T-helper 17 cell (primary cell): ENCODE measurements at places on chromosomes 2 and 18.

DNA sequence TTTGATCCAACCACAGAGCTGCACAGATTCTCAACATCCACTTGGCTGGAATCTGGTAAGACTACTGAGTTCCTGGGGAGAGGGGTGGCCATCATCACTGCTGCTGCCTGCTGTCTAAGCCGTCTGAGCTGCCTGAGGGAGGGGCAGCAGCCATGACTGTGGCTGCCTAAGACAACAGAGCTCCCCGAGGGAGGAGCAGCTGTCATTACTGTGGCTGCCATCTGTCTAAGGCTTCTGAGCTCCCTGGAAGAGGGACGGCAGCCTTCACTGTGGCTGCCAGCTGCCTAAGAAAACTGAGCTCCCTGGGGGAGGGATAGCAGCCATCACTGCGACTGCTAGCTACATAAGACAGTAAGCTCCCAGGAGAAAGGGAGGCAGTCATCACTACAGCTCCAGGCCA, 584.4 kb downstream of the NR4A2 start:
- no peak for DNase-seq

DNA sequence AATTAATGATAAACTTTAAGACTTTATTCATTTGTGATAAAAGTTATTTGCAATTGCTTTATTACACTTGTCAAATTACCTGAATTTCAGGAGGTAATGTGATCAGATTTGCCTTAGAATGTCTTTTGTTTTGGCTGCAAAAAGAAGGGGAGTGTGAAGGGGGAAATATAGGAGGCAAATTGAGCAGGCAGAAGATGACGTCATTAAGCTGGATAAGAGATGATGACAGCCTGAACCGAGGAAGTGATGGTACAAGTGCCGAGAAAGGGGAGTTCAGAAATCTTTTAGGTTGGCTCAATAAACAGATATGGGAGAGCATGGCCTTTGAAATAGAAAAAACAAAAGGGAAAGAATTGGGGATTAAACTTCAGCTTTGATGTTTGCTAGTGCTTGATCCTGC, 73.0 kb upstream of the TTN start:
- no peak for DNase-seq

- no peak for DNase-seq
Observed at GRCh38 chr2:27954771-27955383, 64.3 kb downstream of the BABAM2 start.

DNA sequence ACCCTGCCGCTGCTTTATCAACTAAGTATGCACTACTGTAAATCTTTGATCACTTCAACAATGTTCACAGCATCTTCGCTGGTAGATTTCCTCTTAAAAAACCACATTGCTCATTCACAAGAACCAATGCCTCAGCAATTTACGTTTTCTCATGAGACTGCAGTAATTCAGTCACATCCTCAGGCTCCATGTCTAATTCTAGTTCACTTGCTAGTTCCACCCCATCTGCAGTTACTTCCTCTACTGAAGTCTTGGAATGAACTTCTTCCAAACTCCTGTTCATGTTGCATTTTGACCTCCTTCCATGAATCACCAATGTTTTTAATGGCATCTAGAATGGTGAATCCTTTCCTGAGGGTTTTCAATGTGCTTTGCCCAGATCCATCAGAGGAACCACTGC, 35.8 kb downstream of the PRELID3A start:
- DNase-seq, result no peak

DNA sequence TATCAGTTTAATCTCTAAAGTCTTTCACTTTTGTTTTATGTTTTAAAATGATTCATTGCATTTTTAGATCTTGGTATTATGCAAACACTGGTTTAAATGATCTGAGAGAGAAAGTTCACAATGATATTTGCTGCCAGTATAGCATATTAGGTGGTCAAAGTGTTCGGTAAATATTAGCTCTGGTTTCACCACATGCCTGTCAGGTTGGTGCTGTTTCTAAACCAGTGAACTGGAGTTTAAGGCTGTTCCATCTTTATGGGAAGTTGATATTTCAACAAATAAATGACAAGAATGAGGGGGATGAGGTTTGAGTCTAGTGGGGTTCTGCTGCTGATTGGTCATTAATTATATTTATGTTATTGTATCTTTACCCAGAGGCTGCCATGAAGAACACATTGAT, 436.4 kb downstream of the DCDC2C start:
- DNase-seq, result no peak

DNA sequence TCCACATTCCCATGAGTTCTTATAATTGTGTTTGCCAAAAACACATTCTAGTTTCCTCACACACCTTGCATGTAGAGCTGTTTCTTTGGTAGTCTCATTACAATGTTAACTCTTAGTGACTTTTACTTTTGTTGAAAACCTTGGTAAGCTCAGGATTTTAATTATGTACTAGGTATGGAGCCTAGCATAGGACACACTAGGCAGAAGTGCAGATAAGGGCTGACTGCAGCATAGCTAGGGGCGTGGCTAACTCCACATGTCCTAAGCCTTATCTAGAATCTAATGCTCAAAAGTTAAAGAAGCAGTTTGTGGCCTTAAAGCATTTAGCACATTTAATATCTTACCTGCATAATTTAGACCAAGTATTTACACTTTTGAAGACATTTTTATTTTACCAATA, 153.7 kb upstream of the FBXO11 start:
- DNase-seq, result no peak

- DNase-seq, result no peak
Observed at GRCh38 chr18:72555968-72556367, 11.8 kb upstream of the CBLN2 start.

DNA sequence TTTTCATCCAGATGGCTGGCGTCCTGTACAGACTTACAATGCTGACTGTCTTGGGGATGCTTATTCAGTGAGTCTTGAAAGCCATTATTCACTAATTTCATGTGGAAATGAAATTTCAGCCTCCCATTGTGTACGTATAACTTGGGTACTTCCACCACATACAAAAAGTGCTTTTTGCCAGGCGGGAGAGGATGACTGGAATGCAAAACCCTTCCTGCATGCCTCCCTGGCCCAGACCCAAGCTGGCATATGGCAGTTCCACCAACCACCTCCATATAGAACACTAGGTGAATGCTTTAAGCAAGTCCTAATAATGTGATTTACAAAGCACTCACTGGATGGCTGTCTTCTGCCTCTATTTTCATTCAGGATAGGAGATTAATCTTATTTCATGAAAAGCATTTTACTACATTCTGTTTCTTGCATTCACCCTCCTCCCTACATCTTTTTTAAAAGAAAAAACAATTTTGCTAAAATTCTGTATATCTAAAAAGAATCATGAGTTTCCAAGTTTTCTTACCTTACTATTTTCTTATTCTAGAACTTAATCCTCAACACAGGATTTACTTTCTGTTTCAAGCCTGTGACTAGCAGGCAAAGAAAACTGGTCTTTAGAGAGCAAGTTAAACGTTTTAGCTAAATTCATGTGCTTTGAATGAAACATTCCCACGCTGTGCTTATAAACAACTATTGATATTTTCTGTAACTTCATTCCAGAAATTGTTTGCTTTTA, 327.6 kb downstream of the NCKAP5 start:
- DNase-seq, result no peak

GRCh38 chr18:55858661-55859515, 270.9 kb upstream of the TCF4 start:
- DNase-seq, result no peak

DNA sequence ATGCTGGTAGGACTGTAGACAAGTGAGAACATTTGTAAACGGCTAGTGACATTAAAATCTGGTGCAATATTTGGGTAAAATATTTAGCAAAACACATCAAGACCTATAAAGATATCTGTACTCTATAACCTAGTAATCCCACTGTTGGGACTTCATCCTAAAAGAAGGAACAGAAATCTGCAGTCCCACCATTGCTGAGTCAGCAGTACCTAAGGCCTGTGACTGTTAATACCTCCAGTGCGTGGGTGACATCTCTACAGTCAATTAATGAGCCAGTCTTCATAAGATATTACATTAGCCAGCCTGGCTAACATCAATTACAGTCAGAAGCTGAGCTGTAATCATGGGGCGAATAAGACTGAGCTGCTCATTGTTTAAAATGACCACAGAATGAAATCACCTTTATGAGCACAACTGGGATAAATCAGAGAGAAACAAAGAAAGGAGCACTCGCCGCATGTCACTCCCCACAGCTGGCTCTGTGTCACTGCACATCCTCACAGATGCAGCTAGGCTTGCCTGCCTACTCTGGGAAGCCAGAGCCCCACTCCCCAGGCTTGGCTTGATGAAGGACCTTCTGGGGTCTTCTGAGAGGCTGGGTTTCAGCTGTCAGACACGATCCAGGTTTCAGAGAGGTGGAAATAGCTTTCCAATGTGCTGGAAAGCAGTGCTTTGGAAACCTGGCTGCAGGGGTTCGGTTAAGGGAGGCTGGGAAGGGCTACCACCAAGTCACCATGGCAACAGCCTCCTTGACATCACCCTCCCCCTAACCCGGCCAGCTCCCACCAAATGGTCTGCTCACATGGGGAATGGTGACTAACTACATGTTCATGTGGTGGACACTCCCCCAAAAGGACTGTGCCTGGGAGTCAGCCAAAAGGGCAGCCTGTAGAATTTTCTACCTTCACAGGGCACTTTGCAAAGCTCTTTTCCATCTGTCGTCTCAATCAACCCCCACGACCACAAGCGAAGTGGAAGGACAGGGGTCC, 145.0 kb downstream of the ZBTB7C start:
- DNase-seq, result no peak

- DNase-seq, result no peak
Observed at GRCh38 chr18:58354051-58354450, 274.8 kb downstream of the ALPK2 start.

DNA sequence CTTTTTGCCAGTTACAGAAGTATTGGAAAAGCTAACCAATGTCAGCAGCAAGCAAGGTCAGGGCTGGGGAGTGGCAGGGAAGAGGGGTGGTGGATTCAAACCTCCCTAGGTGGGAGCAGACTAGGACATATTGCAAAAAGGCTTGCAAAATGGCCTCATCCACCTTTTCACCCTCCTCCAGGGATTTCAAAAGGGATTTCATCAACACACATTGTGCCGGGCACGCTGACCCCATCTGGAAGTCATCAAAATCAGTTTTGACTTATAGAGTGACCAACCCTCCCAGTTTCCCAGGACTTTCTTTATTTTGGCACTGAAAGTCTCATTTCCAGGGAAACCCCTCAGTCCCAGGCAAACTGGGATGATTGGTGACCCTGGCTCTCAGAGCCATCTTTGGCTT, 94.7 kb downstream of the BIN1 start:
- DNase-seq, result no peak

DNA sequence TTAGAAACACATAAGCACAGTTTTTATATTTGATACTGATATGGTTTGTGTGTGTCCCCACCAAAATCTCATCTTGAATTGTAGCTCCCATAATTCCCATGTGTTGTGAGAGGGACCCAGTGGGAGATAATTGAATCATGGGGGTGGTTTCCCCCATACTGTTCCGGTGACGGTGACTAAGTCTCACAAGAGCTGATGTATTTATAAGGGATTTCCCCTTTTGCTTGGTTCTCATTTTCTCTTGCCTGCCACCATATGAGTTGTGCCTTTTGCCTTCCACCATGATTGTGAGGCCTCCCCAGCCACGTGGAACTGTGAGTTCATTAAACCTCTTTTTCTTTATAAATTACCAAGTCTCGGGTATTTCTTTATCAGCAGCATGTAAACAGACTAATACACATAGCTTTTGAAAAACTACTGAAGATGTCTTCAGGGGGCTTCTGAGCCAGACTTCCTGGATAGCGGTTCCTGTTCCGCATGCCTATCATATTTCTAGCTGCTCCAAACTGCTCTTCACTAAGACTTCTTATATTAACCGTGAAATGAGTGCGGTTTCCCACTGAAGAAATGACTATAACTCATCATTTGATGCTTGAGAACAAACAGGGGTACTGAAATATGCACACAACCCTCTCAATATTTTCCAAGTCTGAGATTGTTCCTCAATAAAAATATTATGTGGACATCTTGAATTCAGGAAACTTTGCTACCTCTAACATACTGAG, 75.8 kb downstream of the SPHKAP start:
- DNase-seq, result no peak

DNA sequence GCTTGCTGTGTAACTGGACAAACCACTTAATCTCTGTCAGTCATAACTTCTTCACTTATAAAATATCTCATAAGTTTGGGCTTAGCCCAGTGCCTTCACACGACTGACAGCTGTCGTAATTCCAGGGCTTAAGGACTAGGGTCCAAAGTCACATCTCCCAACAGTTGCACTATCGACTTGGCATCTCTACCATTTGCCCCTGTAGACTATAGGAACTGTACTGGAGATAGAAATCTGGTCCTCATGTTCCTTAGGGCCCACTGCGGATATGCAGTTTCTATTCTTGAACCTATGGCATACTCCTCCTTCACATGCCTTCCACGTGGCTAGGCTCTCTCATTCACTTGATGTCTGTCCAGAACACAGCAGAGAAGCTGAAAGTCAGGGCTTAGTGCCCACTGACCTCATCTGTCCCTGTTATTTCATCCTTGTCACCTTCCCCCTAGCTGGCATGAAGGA, 2.7 kb downstream of the ABHD1 start:
- no peak for DNase-seq

DNA sequence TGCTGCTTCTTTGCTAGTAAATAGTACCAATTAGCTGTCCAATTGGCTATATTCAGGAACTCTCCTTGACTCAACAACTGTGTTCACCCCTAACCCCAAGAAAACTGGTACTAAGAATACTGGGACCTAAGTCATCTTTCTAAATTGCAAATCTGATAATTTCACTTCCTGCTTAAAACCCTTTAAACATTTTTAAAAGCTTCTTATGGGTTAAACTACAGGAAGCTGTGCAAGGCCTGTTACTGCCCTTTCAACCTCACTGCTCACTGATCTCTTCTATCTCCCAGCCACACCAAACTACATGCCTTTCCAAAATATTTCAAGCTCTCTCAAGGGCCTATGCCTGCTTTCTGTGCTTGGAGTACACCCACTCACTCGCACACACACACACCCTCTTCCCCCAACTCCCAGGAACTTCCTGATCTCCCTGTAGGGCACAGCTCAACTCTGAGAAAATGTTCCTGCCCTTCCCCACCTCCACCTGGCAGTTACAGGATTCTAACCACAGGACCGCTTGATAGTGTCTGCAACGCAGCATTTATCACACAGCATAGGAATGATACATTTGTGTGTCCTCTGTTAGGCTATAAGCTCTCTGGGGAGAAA, 6.7 kb downstream of the LMAN1 start:
- no peak for DNase-seq

- DNase-seq, result no peak
Observed at GRCh38 chr18:48925491-48925780, 25.3 kb downstream of the SMAD7 start.

DNA sequence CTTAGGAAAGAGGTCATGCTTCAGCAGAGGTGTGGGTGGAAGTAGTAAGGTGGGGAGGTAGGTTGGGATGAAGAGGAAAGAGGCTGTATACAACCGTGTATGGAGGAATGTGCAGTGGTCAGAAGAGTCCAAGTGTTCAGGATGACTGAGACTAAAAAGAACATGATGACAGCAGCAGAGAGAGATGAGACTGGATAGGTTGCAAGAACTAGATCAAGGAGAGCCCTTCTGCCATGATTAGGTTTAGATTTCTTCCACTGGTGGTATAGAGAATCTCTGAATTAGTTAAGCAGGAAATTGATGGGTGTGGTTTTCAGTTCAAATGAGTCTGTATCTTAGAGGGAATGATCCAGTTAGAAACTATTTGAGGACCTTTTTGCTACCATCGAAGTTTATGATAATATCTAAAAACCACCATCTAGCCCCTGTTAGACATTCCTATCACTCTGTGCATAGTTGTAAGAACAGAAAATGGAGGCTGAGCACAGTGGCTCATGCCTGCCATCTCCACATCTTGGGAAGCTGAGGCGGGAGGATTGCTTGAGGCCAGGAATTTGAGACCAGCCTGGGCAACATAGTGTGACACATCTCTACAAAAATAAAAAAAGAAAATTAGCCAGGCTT, 221.0 kb downstream of the LTBP1 start:
- DNase-seq, result no peak
